Right ventricle myocardium inferior (tissue), 1 donor: ENCODE measurements at places on chromosomes 4 and X. TPM values are rescaled to one million over a fixed set of nuclear protein-coding genes. Genes with fewer than 3 reads are reported as not detected.

The POF1B gene
- total RNA-seq, result 0.89 TPM

The KIT gene
- 1.5 TPM for total RNA-seq

The RGN gene
- 14.1 TPM for total RNA-seq

The ASB11 gene
- total RNA-seq, result 85.9 TPM

The CFI gene
- 11.5 TPM for total RNA-seq

The LPAR4 gene
- total RNA-seq, result 0.22 TPM

The C4orf51 gene
- total RNA-seq, result not detected

The GLA gene
- total RNA-seq, result 12.6 TPM

The SPIN2A gene
- 0.22 TPM for total RNA-seq

The SRPX2 gene
- 9.7 TPM for total RNA-seq

The FTHL17 gene
- not detected for total RNA-seq

The UCHL1 gene
- total RNA-seq, result 7.9 TPM

The PNCK gene
- total RNA-seq, result 11.3 TPM

The ZGRF1 gene
- 2.1 TPM for total RNA-seq

The CRMP1 gene
- total RNA-seq, result 1.5 TPM

The OPRPN gene
- not detected for total RNA-seq

The NAP1L2 gene
- 5.8 TPM for total RNA-seq

The HERC6 gene
- total RNA-seq, result 6.1 TPM

The CXorf49B gene
- not detected for total RNA-seq

The GUCY1A1 gene
- total RNA-seq, result 88.4 TPM

The NALF2 gene
- total RNA-seq, result 41.1 TPM

The ASB12 gene
- total RNA-seq, result 2.5 TPM

The GCNA gene
- 1.7 TPM for total RNA-seq

The SYP gene
- 1.8 TPM for total RNA-seq

The MAGEE1 gene
- total RNA-seq, result 2.2 TPM

The PPEF2 gene
- not detected for total RNA-seq

The FAM9C gene
- 0.38 TPM for total RNA-seq

The USP11 gene
- total RNA-seq, result 31.5 TPM

The CLCN5 gene
- 2.7 TPM for total RNA-seq

The EPHA5 gene
- 0.11 TPM for total RNA-seq

The GRID2 gene
- 0.05 TPM for total RNA-seq

The XAGE1A gene
- not detected for total RNA-seq

The TMPRSS11F gene
- total RNA-seq, result not detected

The CT45A5 gene
- total RNA-seq, result not detected

The FRAS1 gene
- total RNA-seq, result 2.2 TPM

The AFAP1 gene
- 8.0 TPM for total RNA-seq

The PLA2G12A gene
- total RNA-seq, result 64.8 TPM
